Vagina (tissue), 2 donors: ENCODE measurements at places on chromosomes 2 and 18.

- no peak for DNase-seq
Measured at GRCh38 chr2:236120141-236120601, 48.0 kb downstream of the GBX2 start.

DNA sequence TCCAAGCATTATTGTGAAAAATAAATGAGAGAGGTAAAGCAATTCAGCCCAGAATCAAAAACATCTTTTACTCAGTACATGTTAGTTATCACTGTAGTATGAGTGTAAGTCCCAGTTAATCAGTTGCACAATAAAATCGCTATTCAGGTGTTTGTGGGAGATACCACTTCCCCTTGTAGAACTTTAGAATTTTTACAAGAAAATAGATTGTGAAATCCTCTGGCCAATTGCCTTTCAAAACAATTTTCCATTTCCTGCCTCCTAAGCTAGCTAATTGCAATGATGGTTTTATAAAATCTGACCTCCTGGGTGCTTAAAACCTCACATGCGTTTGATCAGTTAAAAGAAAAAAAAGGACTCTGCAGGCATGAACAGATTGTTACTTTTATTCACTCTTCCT lies 332.5 kb downstream of the PID1 start:
- DNase-seq: no peak

DNA sequence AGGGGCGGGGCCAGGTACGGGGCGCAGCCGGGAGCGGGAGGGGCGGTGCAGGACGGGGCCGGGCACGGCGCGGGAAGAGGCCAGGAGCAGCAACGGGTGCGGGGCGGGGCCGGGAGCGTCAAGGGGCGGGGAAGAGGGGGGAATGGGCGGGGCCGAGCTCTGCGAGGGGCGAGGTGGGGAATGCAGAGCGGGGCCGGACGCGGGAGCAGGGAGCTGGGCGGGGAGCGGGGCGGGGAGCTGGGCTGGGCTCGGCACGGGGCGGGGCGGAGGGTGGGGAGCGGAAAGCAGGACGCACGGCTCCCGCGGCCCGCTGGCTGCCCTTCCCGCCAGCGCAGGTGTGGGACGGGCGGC lies at the start of gene IMPA2:
IMPA2 (plus strand) TSS at position 316 of the 351 bp plus-strand sequence. CDS start 163 bp downstream, outside the sequence.
- no peak for DNase-seq

DNA sequence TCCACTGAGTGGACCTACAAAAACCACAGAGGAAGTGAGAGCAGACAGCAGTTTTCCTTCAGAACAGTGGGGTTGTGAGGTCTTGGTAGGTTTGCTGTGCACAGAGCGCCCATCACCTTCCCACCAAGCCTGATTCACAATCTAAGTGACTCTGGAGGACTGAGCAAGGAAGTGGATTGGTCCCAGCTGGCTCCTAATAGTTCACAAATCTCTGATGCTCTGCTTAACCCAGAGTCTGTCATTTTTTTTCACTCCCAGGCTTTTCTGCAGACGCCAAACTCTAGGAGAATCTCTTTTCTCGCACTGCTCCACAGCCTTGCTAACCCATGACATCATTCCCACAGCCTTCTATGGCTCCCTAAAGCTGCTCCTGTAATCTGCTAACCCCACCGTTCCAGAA lies 280.4 kb downstream of the C1D start:
- no peak for DNase-seq

- DNase-seq: no peak
Measured at GRCh38 chr2:72827966-72828646, 2.3 kb upstream of the EXOC6B start.

DNA sequence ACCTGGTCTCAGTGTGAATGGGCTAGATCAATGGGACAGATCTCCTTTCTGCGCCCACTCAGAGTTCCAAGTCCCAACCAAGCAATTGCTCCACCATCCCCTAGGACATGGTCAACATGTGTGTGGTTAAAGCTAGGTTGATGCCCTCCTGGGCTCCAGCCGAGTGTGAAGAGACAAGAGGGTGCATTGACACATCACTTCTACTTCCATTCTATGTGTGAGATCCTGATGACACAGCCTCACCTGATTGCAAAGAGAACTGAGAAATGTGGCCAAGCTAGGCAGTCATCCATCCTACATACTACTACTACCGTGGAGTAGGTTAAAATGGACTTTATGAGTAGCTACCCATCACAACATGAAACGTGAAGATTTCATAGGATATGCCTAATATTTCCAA lies 106.8 kb downstream of the NCKAP5 start:
- DNase-seq: no peak

- DNase-seq: no peak
Measured at GRCh38 chr2:187900021-187900420, 345.8 kb upstream of the TFPI start.

- DNase-seq: no peak
Measured at GRCh38 chr2:46246790-46247189, 50.4 kb upstream of the EPAS1 start.

GRCh38 chr2:135586148-135586547 lies 54.9 kb downstream of the R3HDM1 start:
- no peak for DNase-seq

- no peak for DNase-seq
Measured at GRCh38 chr2:137991078-137991477, 26.8 kb downstream of the HNMT start.

GRCh38 chr2:126145752-126146151 lies 510.2 kb upstream of the GYPC start:
- DNase-seq: no peak

DNA sequence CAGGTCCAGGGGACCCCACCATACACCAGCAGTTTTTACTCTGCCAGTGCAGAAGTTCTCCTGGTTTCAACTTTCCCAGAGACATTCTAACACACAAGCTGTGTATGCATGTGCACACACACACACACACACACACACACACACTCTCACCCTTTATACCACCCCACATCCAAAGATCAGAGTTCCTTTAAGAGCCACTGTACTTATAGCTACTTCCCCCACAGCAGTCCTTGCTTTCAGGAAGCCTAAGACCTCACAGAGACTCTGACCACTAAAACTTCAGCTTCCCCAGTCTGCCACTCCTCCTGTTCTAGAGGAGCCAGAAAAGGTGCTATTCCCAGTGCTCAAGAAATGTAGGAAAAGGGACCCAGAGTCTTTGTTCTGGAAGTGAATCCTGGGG lies 107.8 kb downstream of the ZNF521 start:
- no peak for DNase-seq
